Urothelium cell line (cell line): ENCODE measurements at places on chromosomes 4 and X.

DNA sequence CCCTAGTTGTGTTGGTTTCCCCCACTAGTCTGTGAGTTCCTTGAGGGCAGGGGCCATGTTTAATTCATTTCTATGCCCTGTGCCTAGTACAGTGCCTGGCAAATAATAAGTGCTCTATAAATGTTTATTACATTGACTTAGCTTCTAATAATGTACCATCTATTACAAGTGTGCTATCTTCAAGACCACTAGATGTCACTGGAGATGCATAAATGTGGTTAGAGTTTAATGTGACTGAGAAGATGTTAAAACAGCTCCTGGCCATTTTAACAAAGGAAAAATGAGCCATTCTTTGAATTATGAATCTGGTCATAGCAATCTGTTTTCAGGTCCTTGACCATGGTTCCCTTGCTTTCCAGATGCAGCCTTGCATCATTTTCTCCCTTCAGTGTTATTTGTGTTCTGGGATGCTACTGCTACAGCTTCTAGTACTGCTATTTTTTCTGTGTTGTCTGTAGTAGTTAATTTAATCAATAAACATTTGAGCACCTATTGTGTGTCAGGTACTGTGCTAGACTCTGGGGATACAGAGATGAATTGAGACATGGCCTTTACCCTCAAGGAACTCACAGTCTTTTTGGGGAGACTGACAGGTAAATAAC is 43.2 kb downstream of the SLC9A6 start:
- DNase-seq, result peak; percentile 3

DNA sequence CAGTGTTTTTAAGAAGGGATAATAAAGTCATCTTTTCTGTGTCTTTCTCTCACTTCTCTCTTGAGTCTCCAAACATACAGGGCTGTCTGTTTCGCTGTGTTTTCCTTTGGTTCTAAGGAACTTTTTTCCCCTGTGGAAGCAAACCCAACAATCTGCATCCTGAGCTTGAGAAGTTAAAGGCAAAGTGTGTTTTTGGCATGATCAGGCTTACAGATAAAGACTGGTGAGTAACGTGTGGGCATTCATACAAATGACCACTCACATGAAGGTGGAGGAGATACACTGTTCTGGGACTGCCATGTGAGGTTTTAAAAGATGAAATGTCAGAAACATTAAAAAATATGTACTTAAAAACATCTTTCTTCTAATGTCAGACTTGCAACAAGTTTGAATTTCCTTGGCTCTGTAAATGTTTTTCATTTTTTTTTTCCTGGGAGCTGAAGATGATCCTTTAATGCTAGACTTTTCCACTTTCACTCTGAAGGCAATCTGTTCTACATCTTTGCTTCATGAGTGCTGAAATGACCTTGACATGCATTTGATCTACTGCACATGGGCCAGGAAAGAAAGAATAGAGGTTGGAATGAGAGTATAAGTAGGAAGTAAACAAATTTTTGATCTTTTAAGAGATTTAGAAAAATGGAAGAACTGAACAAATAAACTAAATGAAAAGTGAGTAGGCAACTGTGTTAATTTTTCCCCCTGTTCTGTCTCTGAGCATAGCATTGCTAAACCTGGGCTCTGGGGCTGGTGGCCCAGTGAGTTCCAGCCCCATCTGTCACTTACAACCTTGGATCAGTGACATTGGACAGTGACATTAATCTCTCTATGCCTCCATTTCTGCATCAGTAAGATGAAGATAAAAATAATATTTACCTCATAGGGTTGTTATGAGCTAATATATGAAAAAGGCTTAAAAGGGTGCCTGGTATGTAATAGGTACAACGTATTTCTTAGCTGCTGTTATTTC is 151.1 kb upstream of the TBC1D9 start:
- no peak for DNase-seq

DNA sequence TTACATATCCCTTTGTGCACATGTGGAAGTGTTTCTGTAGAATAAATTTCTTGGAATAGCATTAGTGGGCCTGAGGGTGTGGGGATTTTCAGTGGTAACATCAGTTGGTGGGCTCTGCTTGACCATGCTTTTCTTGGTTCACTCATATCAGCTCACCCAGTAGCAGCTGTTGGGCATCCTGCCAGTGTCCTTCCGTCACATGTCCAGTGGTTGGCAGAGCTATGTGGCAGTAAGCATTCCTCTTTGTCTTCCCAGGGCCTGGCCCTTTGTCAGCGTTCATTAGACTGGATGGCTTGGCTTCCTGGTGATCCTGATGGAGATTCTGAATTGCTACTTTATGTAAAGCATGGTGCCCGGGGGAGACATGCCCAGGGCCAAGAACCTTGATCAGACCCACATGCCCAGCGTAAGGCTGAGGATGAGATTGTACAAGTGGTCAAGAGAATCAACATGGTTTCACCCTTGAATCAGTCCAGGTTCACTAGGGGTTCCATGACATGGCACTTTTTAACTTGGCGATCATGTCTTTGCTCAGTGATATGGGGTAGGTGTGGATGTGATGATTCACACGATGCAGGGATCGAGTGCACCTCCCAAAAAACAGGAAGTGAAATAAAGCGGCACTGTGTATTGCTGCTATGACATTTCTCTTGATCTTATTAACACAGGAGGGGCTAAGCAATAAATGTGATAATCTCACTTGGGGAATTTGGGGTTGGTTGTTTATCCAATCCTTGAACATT is 72.1 kb upstream of the IGFBP7 start:
- DNase-seq, result no peak

- DNase-seq, result no peak
Observed at GRCh38 chr4:107069049-107069448, 32.9 kb upstream of the DKK2 start.

DNA sequence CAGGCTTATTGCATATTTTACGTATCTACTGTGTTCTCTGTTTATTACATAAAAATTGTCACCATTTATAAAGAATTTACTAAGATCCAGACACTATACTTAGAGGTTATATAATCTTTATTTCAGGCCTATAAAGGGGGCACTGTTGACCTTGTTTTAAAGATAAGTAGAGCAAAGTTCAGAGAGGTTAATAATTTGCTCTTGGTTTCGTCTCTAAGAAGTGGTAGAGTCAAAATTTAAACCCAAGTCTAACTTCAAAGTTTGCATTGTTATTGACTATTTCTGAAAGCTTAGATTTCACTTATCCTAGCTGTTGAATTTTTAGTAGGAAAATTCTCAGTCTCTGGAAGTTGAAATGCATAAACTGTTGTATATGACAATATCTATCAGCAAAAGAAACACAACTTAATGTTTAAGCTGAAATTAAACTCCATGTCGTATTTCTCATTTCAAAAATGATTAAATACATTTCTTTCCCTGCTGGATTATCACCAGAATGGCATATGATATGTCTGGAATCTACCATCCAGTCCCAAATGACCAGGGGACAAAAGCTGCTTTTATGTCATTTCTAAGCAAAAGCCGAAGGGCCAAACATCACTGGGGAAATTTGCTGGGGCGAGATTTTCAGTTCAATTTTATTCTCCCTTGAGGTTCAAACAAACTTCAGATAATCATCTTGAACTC is 138.4 kb downstream of the SLC7A11 start:
- no peak for DNase-seq

DNA sequence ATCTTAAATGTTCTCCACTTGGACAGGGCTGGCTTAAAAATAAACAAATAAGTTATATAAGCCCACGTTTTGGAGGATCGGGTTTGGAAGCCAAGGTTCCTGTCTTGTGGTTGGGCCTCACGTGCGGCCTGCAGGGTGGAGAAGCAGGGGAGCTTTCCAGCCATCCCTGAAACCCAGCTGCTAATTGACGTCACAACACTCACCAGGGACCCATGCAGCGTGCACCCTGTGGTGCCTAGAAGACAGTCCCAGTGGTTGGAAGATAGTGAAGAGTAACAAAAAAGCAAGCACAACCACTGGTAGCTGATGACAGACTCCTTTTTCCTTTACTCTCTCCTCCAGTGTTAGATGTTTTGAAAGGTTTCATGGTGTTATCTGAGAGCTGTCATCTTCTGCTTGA is 142.0 kb upstream of the RBPJ start:
- no peak for DNase-seq

DNA sequence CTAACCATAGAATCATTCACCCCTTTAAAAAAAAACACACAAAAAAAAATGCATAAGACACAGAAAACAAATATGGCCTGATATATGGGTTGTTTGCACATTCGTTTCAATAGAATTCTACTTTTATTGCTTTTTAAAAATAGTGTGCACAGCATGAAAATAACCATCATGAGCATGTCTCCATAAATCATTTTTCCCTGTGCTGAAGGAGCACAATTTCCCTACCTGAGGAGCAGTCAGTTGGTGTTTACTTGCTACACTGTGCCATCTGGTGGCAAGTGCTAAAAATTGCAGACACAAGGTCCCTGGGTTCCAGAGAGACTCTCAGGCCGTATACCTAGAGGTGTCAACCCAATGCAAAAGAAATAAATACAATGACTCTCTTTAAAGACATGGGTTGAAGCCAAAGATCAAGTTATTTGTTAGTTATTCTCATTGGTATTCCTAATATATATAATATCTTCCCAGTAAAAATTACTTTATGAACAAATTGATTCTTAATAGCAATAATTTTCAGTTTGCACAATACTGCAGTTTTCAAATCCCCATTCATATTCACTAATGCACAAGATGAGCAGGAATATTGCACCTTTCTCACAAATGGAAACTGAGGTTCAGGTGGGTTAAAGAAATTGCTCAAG is 551.4 kb downstream of the IQCM start:
- peak; percentile 39 for DNase-seq

DNA sequence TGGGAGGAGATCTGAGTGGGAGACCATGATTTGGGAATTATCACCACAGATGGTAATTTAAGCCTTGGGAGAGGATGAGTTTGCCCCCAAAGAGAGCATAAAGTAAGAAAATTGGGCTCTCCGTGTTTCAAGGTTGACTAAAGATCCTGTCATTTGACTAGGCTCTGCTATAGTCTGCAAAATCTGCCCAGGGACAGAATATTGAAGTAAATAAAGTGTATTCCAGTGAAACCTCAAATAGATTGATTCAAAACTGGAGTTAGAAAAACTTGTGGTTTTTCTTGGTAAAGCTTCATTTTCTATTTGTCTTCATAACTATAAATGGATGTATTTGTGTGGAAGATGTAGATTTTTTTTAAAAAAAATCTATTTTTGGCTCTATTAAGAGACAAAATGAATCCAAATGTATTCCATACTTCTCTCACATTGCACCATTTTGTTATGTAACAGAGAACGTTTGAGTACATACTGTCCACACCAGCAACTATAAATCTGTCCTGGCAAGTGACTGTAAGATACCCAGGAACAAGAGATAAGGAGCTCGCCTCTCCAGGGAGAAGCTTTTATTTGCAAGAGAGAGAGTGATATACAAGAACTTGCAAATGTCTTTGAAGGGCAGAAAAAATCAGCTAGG is 170.2 kb downstream of the CBR4 start:
- DNase-seq, result no peak

GRCh38 chr4:121176082-121176934 is 12.2 kb upstream of the TNIP3 start:
- no peak for DNase-seq

- no peak for DNase-seq
Observed at GRCh38 chrX:45749375-45749774, 548.7 kb upstream of the DIPK2B start.

DNA sequence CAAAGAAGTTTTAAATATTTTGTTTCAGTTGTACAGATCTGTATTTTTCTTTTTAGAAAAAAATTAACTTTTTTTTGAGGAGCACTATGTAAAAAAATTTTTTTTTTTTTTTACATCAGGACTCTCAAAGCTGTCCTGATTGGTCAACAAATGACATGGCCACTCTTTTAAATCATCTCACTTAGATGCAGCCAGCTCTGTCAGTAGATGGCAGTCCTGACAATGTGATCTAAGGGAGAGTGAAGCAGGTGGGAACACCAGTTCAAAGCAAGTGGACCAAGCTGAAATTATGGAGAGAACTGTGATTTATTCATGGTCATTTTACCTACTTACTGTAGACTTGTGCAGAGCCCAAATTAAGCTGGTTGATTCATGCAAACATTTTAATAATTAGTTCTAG is 174.7 kb upstream of the GPRIN3 start:
- peak; percentile 54 for DNase-seq

DNA sequence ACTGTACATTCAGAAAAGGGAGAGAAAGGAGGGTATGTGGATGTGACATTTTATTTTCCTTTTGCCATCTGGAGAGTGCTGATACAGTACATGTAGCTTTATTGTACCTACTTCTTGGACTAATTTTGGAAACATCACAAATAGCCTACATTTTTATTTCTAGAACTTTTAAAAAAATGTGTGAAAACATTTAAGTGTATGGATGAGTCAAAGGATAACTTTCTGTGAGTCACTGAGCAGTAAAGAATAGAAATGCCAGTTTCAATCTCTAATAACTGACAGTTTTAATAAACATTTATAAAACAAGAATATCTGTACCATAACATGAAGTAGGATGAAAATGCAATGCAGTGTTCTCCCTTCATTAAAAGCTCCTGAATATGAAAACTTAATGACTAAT is 374.4 kb upstream of the NWD2 start:
- no peak for DNase-seq

DNA sequence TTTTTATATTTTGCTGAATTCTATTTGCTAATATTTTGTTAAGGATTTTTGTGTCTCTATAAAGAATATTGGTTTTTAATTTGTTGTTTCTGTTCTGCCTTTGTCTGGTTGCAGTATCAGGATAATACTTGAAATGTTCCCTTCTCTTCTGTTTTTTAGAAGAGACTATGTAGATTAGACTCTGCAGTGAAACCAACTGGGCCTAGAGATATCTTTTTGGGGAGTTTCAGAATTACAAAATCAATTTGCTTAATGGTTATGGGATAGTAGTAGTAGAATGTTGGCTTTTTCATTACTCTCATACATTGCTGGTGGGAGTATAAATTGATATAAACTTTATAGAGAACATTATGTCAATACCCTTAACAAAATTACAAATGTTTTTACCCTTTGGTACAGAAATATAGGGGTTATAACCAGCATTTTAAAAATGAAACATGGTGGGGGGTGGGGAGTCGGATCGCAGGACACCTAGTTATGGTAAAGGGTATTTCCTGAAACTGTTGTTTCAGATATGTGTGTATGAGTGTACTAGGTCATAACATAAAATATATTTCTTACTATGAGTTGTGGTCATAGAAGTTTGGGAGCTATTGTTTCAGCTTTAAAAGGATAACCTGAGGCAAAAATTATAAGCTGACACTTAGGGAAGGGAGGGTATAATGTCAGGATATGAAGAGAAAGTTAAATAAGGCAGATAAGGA is 29.0 kb downstream of the CLOCK start:
- no peak for DNase-seq
